ENCODE measurements at places on chromosomes 7 and 10. TPM values are rescaled to one million over a fixed set of nuclear protein-coding genes. Genes with fewer than 3 reads are reported as not detected.

GRCh38 chr10:132479603-132480221, 57.9 kb upstream of the INPP5A start:
- DNase-seq, result no peak

DNA sequence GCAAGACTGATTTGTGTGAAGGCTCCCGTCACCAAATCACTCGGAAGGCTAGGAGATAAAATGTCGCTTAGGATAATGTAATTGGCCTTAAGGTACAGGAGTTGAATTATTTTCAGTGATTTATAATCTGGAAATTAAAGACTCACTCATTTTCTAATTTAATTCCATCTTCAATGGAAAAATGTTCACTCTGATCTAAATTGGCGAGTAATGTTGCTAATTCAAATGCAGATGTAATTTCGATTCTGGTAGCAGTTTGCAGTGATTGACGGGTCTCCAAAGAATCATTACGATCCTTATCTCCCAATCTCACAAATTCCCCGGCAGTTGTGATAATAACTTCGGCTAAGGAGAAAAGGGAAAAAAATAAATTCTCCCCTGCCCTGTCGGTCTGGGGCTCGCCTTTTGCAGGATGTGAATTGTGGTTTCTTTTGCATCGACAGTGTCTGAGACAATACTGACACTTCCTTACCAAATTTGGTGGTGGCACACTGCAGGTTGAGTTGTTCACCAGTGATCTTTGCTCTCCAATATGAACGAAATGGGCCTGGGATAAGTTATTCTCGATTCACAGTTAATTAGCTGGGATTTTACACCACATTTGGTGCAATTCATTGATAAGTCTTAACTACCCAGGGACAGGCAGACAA, 215.1 kb upstream of the GPR26 start:
- DNase-seq, result no peak

The FOXI2 gene
- not detected for total RNA-seq

DNA sequence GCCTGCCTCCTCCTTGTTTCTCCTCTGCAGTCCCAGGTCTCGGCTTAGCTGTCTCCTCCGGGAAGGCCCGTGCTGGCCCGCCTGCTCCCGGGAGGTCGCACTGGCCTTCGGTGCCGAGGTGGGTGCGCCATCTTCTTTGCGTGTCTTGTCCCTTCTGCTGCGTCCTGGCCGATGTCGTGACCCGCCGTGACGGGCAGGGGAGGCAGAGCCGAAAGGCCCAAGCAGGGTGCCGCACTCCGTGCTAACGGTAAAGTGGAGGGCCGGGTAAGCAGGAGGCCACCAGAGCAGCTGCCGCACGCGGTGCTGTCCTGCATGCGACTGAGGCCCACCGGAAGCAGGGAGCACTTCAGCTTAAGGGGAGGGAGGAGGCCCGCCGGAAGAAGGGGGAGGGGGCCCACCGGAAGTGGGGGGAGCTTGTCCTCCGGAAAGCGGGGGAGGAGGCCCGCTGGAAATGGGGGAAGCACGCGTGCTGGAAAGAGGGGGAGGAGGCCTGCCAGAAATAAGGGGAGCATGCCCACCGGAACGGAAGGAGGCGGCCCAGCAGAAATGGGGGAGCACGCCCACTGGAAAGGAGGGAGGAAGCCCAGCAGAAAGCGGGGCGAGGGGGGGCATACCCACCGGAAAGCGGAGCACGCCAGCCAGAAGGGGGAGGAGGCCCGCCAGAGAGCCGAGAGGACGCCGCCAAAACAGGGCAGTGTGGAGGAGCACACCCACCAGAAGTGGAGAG, 71.4 kb downstream of the PROSER2 start:
- DNase-seq, result no peak

- peak; percentile 63 for DNase-seq
Observed at GRCh38 chr10:34433241-34434076, 381.6 kb downstream of the PARD3 start.

GRCh38 chr10:103769176-103769575, 86.2 kb downstream of the SH3PXD2A start:
- no peak for DNase-seq

DNA sequence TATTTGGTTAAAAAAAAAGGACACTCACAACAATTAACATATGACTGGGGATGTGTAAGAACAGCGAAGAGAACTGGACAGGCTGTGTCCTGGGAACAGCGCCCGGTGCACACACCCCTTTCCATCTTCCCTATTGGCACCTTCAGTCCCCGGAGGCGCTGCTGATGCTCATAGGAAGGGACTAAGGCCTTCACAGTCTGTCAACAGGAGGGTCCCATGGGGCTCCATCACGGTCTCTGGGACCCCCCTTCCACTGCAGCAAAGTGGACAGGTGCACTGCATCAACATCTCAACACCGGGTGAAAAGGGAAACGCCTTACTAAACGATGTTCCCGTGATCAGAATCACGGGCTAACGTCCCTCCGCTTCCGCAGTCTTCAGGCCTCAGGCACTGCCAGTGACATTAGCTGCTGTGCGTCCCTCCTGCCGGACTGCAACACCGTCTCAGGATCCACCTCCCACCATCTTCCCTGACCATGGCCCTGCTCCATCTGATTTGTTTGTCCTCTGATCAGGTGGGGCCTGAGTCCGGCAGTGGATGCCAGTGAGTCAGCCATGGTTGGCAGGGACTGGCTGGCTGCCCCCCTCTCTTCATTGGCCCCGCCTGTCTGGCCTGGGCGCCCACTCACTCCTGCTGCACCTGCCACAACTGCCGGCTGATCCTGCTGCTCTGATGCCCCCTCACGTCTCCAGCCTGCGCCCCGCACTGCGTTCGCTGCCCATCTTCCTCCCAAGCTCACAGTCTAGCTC, 614.7 kb downstream of the DNAJB6 start:
- no peak for DNase-seq

DNA sequence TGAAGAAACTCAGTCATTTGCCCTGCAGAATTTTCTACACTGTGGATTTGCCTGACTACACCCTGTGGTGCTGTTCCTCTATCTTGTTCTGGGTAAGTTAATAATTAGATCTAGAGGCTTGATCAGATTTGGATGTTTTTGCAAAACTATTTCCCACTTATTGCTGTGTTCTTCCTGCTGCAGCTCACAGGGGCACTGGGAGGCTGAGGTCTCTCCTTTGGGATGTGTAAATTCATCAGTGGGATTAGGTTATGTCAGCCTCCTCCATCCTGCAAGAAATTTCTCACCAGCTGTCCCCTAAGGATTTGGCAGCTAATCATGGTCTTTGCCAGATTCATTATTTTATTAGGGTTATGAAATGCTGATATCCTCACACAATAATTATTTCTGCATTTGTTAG, 148.1 kb upstream of the ZNF32 start:
- DNase-seq, result no peak
